Progenitor cell of endocrine pancreas (in vitro differentiated cells): ENCODE measurements at places on chromosomes 12 and 14. TPM values are rescaled to one million over a fixed set of nuclear protein-coding genes. Genes with fewer than 3 reads are reported as not detected.

- no peak for DNase-seq
Measured at GRCh38 chr14:104821971-104822608, 21.2 kb downstream of the ZBTB42 start.

SRRM4 gene
- total RNA-seq, result 2.1 and 2.4 TPM in 2 replicates

GRCh38 chr14:74619672-74620131, 7.7 kb upstream of the LTBP2 start:
- DNase-seq, result no peak

- no peak for DNase-seq
Measured at GRCh38 chr12:31205054-31205453, 120.9 kb downstream of the SINHCAF start.

DNA sequence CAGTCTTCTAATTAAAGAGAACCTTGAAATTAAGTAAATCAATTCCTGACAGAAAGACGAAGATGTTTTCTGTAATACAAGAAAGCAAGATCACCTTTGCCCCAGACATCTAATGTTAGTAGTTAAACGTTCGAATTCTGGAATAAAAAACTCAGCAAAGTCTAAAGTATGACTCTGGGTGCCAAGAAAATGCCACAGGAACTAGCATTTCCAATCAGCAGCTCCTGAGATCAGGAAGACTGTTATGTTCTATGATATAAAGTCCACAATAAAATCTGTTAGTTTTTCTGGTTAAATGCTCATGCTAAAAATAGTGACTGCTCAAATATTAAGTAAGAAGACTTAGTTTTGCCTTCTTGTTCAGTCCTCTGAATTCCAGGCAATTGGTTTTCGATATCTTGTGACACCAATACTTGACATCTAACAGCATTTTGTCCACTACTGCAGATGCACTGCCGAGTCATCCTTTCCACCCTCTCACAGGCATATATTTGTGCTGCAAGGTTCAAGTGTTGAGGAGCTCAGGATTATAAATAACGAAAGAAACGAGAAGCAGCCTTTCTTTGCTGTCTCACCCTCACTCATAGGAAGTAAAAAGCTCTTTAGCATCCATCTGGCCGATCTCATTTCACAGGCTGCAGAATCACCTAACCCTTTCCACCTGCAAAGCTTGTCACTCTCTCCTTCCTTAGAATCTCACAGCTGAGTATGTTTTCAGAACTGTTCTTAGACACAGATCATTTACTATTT, 32.0 kb downstream of the SSH1 start:
- DNase-seq, result no peak

DNA sequence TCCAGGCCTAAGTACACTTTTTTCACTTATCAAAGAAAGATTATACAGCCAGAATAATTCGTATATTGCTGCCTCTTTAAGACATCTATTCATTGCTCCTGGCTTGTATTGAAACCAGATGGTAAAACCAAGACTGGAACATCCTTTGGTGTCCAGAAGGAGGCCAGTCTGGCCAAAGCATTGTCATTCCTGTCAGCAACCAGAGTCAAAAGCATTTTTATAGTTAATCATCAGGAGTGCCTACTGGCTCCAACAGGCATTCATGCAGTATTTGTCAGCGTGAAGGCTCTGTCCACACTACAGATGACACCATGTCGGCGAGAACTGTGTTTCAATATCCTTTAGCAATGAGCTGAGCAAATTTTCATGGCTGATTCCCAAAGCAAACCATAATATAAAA, 118.0 kb upstream of the G2E3 start:
- DNase-seq, result no peak

DNA sequence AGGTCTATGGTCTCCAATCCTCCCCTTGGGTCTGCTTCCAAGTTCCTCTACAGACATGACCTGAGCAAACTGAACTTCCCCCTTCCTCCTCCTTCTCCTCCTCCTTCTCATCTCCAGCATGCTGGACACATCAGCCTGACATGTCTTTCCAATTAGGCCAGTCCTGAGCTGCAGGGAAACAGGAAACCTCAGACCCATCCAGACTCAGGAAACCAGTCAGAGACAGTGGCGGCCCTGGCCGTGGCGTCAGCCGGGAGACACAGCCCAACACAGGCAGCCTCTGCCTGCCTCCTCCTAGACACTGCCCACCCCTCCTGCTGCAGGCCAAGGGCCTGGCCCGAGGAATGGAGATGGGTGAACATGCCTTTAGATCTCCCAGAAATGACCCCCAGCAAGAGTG, 468.8 kb downstream of the BCL11B start:
- no peak for DNase-seq

NKX2-1 gene
- total RNA-seq, result 0.80 TPM in 1 of 2 replicates, not detected in the other

ZDHHC22 gene
- 0.13 and 0.14 TPM in 2 replicates for total RNA-seq

- DNase-seq, result no peak
Measured at GRCh38 chr12:9943240-9943639, 11.1 kb upstream of the CLEC2A start.

GRCh38 chr12:121072147-121072546, 33.1 kb upstream of the OASL start:
- DNase-seq, result no peak

DNA sequence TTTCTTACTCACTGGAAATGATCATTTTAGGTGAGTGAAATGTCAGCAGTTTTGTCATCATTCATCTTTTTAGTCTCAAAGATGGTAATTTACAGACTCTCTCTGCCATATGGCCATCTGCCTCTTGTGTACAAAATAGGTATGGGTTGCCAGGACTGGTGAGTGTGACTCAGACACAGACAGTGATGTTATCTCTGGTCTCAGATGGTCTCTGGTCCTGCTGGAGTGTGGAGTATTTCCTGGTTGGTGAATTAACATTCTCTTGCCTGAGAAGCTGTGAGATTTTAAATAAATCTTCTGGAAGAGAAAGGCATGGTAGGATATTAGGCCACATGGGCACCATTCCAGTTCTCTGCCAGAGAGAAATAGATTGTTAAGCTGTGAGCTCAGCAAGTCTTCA, 207.0 kb downstream of the ATP23 start:
- no peak for DNase-seq

DNA sequence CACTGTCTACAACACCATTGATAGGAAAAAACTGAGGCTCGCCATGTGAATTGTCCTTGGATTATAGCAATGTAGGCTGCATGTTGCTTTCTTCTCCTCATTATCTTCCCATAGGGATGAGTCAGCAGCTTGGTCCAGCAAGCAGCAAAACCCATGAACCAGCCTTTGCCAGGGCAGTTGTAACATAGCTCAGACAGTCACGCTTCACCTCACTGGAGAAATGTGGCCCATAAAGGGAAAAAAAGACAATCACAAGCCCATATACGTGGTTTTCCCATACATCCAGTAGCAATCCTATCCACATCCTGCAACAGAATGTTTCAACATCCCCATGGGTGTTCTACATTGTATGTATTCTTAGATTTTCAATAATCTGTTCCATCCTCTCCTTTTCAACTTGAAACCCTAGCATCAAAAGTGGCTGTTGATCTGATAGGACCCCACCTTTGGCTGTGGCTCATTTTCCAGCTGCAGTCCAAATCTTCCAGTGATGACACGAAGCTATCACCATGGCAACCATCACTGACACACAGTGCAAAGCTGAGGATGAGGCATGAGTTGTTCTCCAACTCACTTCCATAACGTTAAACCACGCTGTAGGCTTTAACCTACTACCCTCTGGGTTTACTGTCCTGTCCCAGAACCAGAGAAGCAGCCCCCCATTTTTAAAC, 34.0 kb downstream of the GRIN2B start:
- DNase-seq, result no peak

MDGA2 gene
- total RNA-seq, result 0.19 and 0.55 TPM in 2 replicates
